ENCODE measurements at places on chromosomes 7 and 10. TPM values are rescaled to one million over a fixed set of nuclear protein-coding genes. Genes with fewer than 3 reads are reported as not detected.

Gene CYP3A4
- not detected for total RNA-seq

Gene CDK14
- total RNA-seq: 9.5 TPM

Gene CTTNBP2
- 0.14 TPM for total RNA-seq

Gene KLF14
- total RNA-seq: not detected

Gene CRYGN
- total RNA-seq: not detected

Gene CHAT
- total RNA-seq: not detected

Gene R3HCC1L
- 13.9 TPM for total RNA-seq

Gene GSTO2
- total RNA-seq: 55.8 TPM

Gene DGKB
- not detected for total RNA-seq

Gene CNPY1
- total RNA-seq: not detected

Gene HOXA11
- total RNA-seq: 0.07 TPM

Gene IKZF1
- not detected for total RNA-seq

Gene ELAPOR2
- total RNA-seq: 3.7 TPM

Gene LRGUK
- total RNA-seq: 0.17 TPM

Gene OGDHL
- 0.28 TPM for total RNA-seq

Gene TNPO3
- total RNA-seq: 52.0 TPM

Gene RET
- total RNA-seq: 1.2 TPM

Gene TRIM50
- not detected for total RNA-seq

Gene ARHGEF5
- 34.8 TPM for total RNA-seq

Gene SORBS1
- total RNA-seq: 0.74 TPM

Gene CNPY4
- 10.9 TPM for total RNA-seq

Gene OPN4
- not detected for total RNA-seq

Gene FAM25C
- total RNA-seq: 0.92 TPM

Gene ASZ1
- not detected for total RNA-seq

Gene NUTM2E
- total RNA-seq: 0.20 TPM

Gene ANKRD7
- total RNA-seq: 0.71 TPM
